ENCODE measurements at places on chromosomes 5 and 9. TPM values are rescaled to one million over a fixed set of nuclear protein-coding genes. Genes with fewer than 3 reads are reported as not detected.

MCTP1 gene
- 1.8 TPM for total RNA-seq

CTNND2 gene
- total RNA-seq = 39.4 TPM

RFESD gene
- 3.4 TPM for total RNA-seq

C5orf52 gene
- total RNA-seq = not detected

JAKMIP2 gene
- total RNA-seq = 36.8 TPM

CYFIP2 gene
- total RNA-seq = 74.5 TPM

TMEM215 gene
- 0.57 TPM for total RNA-seq

FRRS1L gene
- 3.4 TPM for total RNA-seq

CCNJL gene
- 29.7 TPM for total RNA-seq

SLCO6A1 gene
- 4.4 TPM for total RNA-seq

KIAA1191 gene
- total RNA-seq = 112 TPM

PCDH12 gene
- total RNA-seq = 0.25 TPM

CORO2A gene
- 9.5 TPM for total RNA-seq

CENPK gene
- 55.2 TPM for total RNA-seq

CSF2 gene
- total RNA-seq = not detected

PCDHA9 gene
- 1.4 TPM for total RNA-seq

ANXA1 gene
- 6.6 TPM for total RNA-seq

PTGS1 gene
- total RNA-seq = 0.16 TPM

WDR31 gene
- 3.5 TPM for total RNA-seq

DNA sequence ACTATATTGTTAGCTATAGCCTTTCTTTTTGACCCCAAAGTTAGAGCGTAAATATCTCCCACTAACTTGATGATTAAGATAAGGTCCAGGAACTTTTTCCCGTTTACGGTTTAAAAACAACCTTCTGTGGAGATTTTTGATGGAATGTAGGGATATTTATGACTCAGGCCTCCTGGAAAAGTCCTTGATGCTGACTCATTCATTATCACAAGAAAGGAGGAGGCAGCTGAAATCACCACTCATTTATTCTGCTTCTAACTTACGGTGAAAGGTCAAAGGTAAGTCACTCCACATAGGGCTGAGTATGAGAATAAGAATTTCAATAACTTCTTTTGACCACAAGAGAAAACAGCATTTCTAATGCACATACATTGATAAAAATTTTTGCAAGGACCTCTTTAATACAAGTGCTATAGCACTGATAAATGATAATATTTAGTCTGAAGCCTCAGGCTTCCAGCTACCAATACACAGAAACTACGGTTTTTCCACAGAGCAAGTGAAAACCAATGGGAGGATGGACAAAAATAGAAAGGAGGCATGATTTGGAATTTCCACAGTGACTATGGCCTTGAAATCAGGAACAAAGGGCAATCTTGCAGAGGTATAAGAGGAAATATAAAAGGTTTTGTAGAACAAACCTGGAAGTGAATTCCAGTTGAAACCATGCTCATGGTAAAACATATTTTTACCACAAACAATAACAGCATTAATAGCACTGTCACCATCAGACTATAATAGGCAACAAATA lies 146.5 kb downstream of the PPP2R2B start:
- DNase-seq = no peak

- DNase-seq = no peak
Measured at GRCh38 chr9:93022066-93022465, 36.4 kb upstream of the SUSD3 start.

DNA sequence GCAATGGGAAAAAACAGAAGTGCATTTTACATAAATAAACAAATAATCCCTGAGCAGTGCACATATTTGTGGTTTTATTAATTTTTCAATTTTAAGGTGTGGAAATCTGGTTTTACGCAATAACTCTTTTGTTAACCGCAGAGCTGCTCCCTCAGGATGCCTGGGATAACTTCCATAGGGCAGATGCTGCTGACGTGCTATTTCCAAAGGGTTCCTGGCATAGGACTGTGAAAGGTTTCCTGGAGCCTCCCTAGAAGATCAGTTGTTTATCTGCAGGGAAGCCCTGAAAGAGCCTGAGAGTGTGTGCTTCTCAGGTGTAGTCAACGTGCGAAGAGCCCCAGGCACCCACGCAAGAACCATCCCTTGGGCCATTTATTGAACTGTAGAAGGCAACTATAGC lies 443.5 kb downstream of the PLK2 start:
- DNase-seq = no peak

- DNase-seq = no peak
Measured at GRCh38 chr9:29730163-29730562, 2156.9 kb upstream of the C9orf72 start.

- DNase-seq = no peak
Measured at GRCh38 chr9:132194508-132194907, 32.6 kb downstream of the NTNG2 start.

DNA sequence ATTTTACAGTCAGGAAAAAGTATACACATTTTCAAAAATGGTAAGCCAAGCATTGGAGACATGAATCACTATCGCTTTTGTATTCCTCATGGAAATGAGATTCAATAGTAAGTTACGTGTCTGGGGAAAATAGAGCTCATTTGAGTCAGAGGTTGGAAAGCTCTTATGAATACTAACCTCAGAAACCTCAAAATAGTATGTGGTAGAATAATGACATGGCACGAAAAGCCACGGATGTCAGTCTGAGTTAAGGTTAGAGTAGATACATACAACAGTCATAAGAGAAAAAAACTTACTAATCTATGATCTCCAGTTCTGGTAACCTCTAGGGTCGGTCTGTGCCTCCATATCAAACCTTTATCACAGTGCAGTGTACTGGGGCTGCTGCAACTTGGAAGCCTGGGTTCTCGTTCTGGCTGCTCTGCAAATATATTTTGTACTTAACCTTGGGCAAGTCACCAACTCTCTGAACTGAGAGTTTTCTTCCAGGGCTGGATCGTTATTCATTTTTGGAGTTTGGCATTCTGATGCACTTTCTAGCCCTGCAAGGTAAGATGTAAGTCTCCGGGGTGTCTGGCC lies 31.8 kb downstream of the MAP1B start:
- no peak for DNase-seq

DNA sequence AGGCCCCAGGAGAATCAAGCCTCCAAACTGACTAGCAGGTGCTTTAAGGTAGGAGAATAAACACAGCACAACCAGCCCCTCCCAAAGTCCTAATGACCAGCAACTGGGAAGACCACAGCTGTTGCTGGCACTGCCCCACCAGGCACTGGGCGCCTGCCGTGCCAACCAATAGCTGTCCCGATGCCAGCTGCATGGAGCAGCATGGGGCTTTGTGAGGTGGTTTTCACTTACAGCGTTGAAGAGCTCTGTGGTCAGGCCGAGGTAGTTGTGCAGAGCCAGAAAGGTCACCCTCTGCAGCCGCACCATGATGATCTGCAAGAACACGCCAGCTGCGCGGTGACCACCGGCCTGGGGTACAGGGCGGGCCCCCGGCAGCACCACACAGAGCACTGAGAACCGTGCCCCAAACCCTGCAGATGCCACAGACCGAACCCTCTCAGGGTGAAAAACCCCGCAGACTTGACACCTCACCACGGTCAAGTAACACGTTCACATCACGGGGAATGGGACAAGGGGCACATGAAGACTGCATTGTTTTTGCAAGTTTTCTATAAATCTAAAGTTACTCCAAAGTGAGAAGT lies 28.7 kb downstream of the PNPLA7 start:
- DNase-seq = no peak

GRCh38 chr9:133371261-133371711 lies 4.6 kb downstream of the SURF4 start:
- no peak for DNase-seq

- no peak for DNase-seq
Measured at GRCh38 chr9:12595400-12595799, 97.8 kb upstream of the TYRP1 start.

DNA sequence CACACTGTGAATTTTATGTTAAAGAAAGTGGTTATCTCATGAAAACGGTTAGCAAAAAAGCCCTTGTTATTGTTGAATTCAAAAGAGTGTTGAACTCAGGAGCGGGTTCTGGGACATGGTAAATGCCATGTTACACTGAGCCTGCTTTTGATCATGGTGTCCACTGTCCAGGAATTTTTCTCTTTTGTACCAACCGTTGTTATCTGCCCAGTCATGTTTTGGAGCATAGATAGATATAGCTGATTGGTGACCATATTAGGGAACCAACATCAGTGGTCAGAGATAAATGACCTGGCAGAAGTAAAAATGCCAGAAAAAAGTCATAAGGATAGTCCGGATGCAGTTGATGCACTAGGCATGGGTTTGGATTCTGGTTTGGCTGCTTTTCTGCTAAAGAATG lies 29.3 kb downstream of the DOCK2 start:
- no peak for DNase-seq

- DNase-seq = no peak
Measured at GRCh38 chr5:3604501-3604900, 8.9 kb downstream of the IRX1 start.

DNA sequence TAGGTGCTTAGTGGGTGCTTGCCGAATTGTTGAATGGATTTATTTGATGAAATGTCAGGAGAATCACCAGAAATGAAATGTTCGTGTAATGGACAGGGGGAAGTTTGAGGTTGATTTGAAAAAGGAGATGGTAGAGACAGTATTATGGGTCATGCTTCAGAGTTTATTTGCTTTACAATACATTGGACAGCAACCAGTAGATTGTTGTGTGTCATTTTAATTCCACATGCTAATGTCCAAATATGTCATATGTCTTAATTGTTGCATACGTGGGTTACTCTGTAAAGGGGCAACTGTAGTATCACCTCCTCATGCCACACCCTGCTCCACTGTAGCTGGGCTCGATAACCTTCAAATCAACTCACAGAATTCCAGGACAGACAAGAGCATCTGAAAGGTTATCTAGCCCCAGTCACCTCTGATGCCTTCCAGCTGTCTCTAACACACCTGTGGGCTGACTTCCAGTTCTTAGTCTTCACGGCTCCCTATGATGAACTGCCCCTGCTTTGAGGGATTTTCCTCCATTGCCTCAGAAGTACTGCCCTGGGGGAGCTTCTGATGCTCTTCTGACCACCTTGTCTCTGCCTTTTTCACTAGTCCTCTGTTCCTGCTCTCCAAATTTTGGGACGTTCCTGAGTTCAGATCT lies 1.7 kb downstream of the PDCD1LG2 start:
- no peak for DNase-seq

GRCh38 chr9:6802926-6803325 lies 45.2 kb downstream of the KDM4C start:
- DNase-seq = no peak

GRCh38 chr5:119322948-119323537 lies 32.8 kb upstream of the TNFAIP8 start:
- no peak for DNase-seq

- no peak for DNase-seq
Measured at GRCh38 chr5:107090506-107090905, 580.2 kb downstream of the EFNA5 start.

GRCh38 chr5:127061956-127062355 lies 11.3 kb downstream of the C5orf63 start:
- no peak for DNase-seq

GRCh38 chr9:17328331-17328730 lies 193.5 kb downstream of the CNTLN start:
- DNase-seq = no peak

GRCh38 chr5:9622971-9623421 lies 7.2 kb downstream of the TAS2R1 start:
- DNase-seq = no peak

GRCh38 chr5:1378096-1378495 lies 33.2 kb upstream of the CLPTM1L start:
- no peak for DNase-seq

All from neural crest cell (in vitro differentiated cells).